Small intestine (tissue), 16 donors: ENCODE measurements at places on chromosomes 2 and 18.

- DNase-seq = peak; percentile 69
These were observed 24.7 kb upstream of the SERPINB5 start for GRCh38 chr18:63451799-63452660.

GRCh38 chr2:141810148-141810547 lies 320.7 kb downstream of the LRP1B start:
- DNase-seq = no peak

GRCh38 chr18:57789090-57789489 lies 14.0 kb downstream of the ATP8B1 start:
- DNase-seq = peak; percentile 73

DNA sequence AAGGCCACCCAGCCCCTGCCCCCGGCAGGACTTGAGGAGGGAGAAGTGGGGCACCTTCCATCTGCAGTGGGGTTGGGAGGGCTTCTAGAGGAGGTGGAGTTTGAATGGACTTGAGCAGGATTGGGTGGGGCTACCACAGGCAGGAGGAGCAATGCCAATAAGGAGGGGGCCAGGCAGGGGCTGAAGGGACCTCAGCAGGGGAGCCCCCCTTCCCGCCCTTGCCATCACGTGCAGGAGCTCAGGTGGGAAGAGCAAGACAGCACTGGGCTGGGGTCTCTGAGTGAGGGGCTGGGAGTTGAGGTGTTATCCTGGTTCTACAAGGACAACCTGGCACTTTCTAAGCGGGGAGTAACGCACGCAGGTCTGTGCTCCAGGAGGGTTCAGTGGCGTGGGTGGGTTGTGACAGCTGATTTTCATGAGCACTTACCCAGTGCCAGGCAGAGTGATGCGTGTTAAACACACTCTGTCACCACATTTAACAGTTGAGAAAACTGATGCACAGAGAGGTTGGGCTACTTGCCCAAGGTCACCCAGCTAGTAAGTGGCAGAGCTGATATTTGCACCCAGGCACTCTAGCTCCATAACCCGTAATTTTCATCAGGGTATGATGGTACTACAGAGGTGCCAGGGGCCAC lies 4.8 kb downstream of the CHRND start:
- DNase-seq = no peak

- DNase-seq = no peak
These were observed 736.5 kb downstream of the EPHA4 start for GRCh38 chr2:220835583-220835982.

DNA sequence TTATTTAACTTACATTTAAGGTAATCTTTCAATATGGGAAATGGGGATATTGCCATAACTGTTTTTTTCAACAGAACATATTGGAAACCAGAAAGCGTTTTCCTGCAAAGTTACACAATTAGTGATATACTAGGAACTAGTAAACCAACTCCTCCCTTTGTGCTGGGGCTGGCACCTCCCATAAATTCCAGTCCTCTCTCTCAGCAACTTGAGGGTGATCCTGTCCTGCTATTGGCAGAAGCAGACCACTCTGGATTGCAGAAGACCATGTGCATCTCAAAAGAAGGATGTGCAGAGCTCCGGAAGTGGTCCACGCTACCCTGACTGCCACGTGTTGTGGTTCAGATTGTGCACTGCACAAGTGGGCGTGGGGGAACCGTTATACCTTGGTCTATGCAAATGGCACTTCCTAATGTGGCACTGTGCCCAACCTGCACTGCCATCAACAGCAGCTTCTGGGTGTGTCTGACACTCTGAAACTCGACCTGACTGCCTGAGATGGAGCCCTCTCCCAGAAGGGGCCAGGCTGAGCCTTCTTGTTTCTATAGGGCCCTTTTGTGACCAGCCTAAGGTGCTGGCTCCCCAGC lies 219.2 kb downstream of the ZNF516 start:
- no peak for DNase-seq

DNA sequence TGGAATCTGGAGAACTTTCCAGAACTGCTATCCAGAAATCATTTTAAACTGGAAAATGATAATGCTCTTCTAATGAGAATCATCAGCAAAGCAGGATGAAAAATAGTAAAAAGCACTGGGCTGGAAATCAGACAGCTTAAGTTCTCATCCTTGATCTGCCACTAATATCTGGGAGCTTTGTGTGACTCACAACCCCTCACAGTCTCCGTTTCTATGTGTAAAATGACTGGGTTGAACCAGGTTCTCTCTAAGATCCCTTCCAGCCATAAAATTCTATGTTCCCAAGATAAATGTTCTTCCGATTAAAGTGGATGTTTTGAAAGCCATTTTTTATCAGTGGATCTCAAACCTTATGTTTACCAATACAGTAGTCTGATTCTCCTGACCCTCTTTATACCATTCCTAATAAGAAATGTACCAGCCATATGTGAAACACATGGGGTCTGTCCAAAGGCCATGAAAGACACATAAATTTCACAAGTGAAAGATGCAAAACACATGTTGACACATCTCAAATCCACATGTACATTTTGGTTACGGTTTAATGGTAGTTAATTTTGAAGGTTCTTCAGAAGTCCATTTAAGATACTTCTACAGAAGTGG lies 188.8 kb downstream of the EN1 start:
- DNase-seq = no peak

DNA sequence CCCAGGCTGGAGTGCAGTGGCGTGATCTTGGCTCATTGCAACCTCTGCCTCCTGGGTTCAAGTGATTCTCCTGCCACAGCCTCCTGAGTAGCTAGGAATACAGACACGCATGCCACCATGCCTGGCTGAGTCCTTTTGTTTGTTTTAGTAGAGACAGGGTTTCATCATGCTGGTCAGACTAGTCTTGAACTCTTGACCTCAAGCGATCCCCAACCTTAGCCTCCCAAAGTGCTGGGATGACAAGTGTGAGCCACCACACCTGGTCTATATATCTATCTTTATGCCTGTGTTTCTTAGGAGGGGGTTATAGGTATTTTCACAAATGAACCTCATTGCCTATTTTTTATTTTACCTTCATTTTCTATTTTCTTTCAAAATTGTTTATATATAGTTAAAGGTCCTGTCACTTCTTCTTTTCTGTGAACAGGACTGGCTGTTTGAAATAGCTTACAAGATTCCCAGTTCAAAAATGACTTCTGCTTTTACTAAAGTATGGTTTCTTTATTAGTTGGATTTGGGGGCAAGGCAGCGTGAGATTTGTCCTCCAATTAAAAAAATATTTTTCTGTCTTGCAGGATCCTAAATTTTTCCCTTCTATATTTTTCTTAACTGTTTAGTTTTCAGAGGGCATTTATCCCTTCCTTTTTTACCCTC lies 16.4 kb upstream of the MARCHF7 start:
- DNase-seq = no peak

GRCh38 chr2:128332091-128332634 lies 13.5 kb upstream of the HS6ST1 start:
- no peak for DNase-seq

DNA sequence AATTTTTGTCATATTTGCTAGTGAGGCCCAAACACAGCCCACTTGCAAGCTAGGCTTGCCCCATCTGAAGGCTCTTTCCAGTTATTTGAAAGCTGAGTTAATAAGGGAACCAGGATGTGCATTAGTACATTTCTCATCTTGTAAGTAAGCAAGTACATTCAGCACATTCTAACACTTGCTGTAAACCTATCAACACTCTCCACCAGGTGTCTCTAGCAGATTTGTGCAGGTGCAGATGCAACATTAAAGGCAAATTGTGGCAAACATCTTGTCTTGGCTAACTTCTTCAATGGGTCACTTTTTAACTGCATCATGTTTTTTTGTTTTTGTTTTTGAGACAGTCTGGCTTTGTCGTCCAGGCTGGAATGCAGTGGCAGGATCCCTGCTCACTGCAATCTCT lies 25.3 kb upstream of the MFSD6 start:
- peak; percentile 84 for DNase-seq

GRCh38 chr18:40877096-40877495 lies 1077.9 kb upstream of the PIK3C3 start:
- DNase-seq = no peak

- no peak for DNase-seq
These were observed 67.6 kb downstream of the AGAP1 start for GRCh38 chr2:235561450-235561849.

DNA sequence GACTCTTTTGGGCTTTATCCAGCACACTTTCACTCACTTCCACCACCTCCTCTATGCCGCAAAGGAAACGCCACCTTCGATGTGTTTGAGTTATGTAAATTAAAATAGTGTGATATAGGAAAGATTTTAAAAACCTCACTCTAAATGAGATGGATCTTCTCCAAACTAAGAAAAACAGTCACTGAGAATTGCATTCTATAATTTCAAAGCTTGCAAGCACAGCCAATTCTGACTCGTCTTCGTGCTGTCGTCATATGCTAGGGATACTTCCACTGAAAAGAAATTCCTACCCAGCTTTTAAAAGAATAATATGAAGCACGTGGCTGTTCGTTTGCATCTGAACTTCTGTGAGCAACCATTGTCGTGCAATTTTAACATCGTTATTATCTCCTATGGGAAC lies 162.5 kb downstream of the SH3BP4 start:
- DNase-seq = no peak

DNA sequence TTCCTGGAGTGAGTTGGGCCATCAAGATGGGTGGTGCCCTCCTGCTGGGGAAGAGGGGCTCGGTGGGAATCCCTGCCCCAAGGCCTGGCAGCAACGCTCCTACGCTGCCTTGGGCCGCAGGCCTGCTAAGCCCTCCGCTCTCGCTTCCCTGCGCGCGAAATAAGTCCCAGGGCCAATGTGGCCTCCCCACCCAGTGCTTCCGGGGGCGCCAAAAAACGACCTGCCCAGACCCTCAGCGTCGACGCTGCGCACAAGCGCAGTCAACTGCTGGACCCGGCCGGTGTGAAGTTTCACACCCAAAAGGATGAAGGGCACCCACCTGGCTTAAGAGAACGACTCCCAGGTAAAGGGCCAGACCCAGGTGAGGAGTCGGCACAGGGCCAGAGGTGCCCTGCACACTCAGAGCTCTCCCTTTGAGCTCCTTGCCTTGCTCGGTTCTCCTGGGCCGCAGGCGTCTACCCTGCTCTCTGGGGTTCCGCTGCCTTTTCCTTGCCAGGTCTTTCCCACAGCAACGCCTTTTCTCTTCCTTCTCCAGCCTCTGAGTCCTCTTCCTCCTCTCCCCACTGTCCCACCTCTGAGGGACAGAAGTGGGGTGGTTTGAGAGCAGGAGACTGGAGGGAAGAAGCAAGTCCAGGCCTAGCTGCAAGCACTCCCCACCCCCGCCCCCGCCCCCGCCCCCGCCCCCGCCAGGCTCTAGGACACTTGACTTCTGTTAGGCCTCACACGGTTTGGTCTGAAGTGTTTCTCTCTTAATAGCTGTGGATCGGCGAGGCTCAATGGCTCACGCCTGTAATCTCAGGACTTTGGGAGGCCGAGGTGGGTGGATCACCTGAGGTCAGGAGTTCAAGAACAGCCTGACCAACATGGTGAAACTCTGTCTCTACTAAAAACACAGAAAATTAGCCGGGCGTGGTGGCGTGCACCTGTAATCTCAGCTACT lies at the start of gene DNAJC5G:
Gene DNAJC5G (plus strand): TSS at position 223 of the 940 bp plus-strand sequence. CDS start 1,296 bp downstream, outside the sequence.
- no peak for DNase-seq

DNA sequence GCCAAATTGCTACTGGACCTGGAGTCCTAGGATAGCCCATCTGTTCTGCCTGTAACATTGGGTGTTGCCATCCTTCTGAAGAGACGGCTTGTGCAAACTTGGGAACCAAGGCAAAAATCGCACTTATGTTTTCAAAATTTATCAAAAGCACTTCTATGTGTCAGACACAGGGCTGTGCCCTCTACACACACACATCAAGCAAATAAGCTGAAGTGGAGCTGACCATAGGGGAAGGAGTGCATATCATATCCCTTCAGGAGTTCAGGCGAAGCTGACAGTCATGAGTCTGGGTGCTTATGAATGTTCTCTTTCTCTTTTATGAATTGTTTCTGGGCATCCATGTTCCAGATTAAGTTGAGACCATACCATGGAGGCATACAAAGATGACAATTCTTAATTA lies 247.9 kb downstream of the CYRIA start:
- DNase-seq = no peak

DNA sequence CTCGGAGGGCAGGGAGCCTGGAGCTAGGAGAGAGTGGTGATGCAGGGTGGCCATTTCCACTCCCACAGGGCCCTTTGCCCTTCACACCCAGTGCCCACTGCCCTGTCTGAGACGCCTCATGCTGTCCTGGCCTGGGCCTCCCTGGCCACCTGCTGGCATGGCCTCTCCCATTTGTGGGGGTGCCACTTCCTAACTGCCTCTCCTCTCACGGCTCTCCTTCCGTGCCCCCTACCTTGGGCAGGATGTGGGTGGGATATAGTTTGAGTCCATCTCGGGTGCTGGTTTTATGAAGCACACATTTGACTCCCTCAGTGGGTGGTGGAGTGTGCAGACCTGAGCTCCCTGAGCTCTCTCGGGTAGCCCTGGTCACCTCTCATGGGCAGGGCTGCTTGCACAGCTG lies 46.0 kb downstream of the DGKD start:
- no peak for DNase-seq

DNA sequence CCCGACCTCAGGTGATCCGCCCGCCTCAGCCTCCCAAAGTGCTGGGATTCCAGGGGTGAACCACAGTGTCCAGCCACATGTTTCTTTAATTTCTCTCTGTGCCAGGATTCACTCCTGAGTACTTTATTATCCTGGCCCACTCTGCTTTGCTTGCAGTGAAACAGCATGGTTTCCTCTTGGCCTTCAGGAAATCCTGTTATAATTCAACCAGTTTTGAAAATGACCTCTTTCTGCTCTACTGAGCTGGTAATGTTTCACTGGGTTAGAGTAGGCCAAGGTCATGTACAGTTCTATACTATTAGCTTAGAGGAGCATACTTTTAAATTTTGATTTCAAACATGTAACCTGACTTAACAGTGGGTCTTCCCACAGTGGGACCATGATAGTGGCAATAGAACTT lies 90.6 kb upstream of the PELI1 start:
- no peak for DNase-seq

- peak; percentile 9 for DNase-seq
These were observed 171.0 kb downstream of the SRBD1 start for GRCh38 chr2:45439788-45440773.

DNA sequence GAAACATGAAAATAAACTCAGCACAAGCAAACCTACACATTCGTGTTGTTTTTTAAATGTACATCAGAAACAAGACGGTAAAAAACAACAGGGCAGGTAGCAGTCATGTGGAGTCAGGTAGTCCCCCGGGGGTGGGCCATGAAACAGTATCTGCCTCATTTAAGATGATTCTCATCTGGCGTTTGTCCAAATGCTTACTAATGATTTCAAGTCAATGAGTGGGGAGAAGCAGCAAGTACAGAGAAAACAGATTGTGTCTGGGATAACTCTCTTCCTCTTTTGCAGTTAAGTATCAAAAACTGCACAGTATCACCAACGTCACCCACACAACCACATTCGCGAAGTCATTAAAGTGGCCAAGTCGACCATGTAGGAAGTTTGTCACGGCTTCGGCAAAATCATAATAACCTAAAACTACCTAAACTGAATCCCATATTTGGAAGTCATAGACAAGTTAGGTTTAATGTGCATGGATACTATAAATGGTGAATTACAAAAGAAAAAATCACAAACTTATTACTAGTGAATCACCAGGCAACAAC lies 1.3 kb downstream of the LAPTM4A start:
- peak; percentile 43 for DNase-seq
